ENCODE measurements at places on chromosomes 5 and 9. TPM values are rescaled to one million over a fixed set of nuclear protein-coding genes. Genes with fewer than 3 reads are reported as not detected.

EGFLAM gene
- total RNA-seq: 22.2 TPM

CAMK4 gene
- 6.0 TPM for total RNA-seq

- DNase-seq: no peak
Observed at GRCh38 chr5:168528521-168529373, at the start of gene FBLL1. Gene FBLL1, plus strand, starts transcription at chr5:168529305. Its CDS starts 200 bp downstream, at chr5:168529505.

- DNase-seq: no peak
Observed at GRCh38 chr9:96331236-96331947, 29.4 kb upstream of the HSD17B3 start.

GRCh38 chr5:170470808-170471404, 32.9 kb upstream of the KCNIP1 start:
- no peak for DNase-seq

- DNase-seq: no peak
Observed at GRCh38 chr9:115650768-115651167, 502.8 kb upstream of the PAPPA start.

DNA sequence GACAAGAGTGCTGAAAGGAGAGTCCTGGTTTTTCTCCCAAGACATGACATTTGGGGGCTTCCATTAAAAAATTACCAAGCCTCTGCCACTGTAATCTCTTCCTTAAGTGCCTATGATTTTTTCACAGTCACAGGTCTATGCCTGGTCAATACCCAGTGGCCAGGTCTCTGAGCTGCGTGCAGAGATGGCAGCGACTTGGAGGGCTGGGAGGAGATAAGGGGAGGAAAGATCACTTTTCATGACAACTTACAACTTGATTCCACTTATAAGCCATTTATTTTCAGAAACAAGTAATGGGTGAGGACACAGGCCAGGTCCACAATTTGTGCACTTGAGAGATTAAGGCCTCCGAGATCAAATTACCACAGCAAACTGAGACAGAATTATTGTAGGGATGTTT, 1.9 kb upstream of the PCDHAC2 start:
- no peak for DNase-seq

- DNase-seq: no peak
Observed at GRCh38 chr5:7394889-7395431, 978 bp upstream of the ADCY2 start.

All from skin of body (tissue), 3 donors.